ENCODE measurements at places on chromosomes 5 and 9.
A peak's percentile ranks its signal among the peaks of the same experiment; 100 is the strongest.

DNA sequence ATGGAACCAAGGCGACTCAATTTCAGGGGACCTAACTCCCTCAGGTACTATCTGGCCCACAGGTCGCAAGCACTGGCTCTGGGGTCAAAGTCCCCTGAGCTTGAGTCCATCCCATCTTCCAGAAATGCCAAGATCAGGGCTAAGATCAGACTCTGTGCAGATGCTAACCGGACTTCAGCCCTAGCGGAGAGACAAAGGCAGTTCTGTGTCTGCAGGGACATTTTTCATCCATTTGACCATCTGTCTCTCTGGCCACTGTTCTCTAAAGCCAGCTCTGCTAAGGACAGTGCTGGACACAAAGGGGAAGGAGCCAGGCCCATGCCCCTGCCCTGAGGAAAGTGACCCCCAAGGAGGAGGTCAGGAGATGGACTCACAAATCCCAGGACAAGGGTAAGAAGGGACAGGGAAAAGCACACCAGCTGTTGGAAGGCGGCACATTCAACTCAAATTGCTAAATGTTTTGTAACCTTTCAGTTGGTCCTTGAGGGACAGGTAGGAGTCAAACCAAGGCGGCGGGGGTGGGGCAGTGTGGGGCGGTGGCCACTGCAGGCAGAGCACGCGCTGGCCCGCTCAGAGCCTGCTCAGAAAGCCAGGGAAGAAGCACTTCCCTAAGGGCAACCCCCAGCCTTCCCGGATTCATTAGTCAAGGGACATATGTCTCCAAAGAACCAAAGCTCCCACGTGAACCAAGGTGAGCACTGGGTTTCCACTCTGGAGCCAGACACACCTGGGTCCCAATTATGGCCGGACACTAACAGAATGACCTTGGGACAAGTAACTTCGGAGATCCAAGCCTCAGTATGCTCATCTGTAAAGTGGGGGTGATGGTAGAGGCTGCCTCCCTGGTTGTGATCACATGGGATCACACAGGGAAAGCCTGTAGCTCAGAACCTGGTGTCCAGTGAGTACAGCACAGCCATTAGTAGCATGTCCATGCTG, 42.8 kb downstream of the STK10 start:
- DNase-seq, result no peak

DNA sequence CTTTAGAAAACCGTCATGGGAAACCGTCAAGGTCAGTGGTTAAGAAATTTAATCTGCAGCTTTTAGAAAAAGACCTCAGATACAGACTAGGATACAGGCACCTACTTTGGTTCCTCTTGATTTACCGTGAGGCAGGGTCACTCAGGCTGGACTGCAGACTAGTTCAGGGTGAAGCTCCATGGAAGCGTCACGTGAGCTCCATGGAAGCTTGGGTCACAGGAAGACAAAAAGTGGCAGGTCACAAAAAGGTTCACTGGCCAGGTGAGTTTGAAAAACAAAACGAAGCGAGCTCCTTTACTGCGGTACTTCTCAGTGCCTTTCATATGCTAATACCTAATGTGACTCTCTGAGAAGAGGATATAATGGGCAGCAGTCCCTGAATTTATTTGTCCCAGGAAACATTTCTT, 43.0 kb downstream of the PRRC2B start:
- DNase-seq, result no peak

GRCh38 chr5:68499987-68500386, 284.4 kb downstream of the PIK3R1 start:
- DNase-seq, result no peak

- DNase-seq, result no peak
Measured at GRCh38 chr9:81266086-81266485, 423.3 kb downstream of the TLE1 start.

DNA sequence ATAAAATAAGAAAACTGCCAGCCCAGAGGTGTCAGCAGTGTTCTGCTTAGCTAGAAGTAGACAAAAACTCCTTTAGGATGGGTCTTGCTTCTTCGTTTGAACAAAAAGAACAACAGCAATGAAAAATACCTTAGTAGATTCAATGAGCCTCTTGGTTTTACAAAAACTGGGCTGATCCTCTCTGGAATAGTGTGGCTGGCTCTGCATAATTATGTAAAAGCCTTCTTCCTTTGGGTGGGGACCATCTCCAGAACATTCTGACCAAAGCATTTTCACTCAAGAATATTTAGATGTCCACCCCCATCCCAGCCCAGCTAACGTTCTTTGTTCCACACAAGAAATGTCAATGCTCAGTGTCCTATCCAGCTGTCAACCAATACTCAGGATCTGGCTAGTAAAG, 63.2 kb downstream of the LRSAM1 start:
- DNase-seq, result no peak

- DNase-seq, result no peak
Measured at GRCh38 chr5:77277759-77278158, 67.3 kb downstream of the PDE8B start.

- DNase-seq, result no peak
Measured at GRCh38 chr9:35448496-35448895, 41.4 kb upstream of the RUSC2 start.

- no peak for DNase-seq
Measured at GRCh38 chr5:68049053-68049713, 166.4 kb upstream of the PIK3R1 start.

- DNase-seq, result no peak
Measured at GRCh38 chr5:34535944-34536623, 120.0 kb upstream of the RAI14 start.

DNA sequence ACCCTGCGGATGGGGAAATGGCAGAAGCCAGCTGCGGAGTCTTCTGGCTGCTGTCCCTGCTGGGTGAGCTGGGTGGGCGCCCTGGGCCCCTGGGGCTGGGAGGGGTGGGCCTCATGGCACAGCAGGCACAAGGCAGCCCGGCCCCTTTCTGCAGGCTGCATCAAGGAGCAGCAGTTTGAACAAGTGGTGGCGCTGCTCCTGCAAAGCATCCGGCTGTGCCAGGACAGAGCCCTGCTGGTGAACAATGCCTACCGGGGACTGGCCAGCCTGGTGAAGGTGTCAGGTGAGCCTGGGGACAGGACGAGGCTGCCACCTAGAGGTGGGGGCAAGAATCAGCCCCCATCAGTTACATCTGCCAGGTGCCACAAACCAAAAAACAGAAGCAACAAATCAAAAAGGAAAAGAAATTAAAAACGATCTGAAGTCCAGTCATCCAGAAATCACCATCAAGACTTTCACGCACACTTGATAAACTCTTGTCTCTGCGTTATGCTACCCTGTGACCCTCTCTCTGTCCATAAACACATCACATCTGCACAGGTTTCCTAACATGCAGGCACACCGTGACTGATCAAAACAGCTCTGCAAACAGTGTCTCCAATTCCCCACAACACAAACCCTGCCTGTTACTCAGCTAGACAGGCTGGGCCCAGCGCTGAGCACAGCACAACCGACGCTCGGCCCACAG, 13.9 kb downstream of the REXO4 start:
- peak; percentile 78 for DNase-seq
